ENCODE measurements at places on chromosomes 7 and 10.

DNA sequence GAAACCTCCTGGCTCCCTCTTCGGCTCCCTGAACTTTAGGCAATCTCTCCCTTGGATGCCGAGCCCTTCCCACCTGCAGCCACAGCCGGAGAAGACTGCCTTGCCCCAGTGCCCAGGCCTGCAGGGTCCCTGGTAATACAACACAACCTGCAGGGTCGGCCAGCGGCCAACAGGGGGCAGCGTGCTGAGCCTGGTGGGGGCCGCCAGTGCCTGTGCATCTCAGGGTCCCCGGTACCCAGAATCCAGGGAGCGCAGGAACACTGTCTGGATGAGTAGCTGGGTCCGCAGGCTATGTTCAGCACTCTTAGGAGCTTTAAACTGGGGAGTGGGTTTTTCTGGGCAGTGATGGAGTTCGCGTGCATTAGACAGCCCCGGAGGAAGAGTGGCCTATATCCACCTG lies 17.5 kb upstream of the C10orf71 start:
- DNase-seq, result no peak

DNA sequence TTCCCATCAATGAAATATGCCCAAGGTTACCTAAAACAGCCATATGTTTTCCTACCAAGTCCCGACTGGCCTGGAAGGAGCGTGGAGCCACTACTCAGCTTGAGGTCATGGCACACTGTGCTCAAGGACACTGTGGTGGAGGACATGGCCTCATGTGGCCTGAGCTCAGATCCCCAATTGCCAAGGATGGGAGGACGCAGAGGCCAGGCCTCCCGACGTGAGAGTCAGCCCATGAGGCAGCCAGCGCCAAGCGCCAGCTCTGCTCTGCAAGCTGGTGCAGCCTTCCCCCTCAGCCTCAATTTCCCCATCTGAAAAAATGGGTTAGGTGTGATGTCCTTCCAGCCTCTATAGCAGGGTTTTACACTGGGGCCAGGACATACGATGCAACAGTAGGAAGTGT lies 302.6 kb downstream of the CALN1 start:
- DNase-seq, result no peak

DNA sequence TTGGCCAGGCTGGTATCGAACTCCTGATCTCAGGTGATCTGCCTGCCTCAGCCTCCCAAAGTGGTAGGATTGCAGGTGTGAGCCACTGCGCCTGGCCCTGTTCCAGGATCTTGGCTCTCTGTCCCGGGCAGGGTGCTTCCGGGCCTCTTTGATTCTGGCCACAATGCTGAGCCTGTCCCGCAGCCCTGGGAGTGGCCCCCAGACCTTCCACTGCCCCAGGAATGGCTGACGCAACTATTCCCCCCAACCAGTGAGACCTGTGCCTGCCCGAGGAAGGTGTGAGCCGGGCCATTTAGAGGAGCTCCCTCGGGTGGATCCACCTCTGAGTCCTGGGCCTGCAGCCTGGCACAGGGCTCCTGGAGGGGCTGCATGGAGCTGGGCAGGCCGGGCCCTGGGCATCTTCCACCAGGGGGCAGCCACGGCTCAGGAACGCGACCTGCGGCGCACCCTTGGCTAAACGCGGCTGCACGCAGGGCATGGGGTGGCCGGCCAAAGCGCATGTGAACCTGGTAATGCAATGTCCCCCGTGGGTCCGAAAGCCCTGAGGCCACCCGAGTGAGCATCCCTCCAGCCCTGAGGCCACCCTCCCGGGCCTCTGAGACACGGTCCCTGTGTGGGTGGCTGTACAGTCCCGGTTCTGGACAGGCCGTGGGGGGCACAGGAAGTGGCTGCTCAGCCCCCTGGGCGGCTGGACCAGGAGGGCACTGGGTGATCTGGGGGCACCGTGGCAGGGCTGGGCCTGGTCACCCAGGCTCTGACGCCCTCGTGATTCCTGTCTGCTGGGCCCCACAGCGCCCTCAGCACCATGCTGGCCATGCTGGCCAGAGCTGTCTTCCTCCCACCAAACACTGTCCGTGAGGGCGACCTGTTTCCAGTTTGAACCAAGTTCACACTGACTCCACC lies 24.8 kb downstream of the GRIFIN start:
- no peak for DNase-seq

DNA sequence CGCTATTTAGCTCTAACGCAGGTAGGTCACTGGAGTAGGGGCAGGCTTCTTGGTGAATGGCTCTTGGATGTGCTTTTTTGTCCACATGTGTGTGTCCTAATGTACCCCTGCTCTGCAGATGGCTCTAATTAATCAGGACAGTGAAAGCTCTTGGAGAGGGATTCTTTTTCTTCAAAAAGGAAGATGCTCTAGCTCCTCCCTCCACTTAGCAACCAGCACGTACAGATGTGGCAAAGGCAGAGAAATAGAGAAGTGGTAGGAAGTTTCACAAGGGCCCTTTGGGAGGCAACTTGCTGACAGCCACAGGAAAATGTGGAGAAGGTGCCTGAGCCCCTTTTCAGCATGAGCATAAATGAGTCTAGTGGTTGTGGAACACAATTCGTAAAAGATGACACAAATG lies 221.7 kb downstream of the PLXNA4 start:
- DNase-seq, result no peak

DNA sequence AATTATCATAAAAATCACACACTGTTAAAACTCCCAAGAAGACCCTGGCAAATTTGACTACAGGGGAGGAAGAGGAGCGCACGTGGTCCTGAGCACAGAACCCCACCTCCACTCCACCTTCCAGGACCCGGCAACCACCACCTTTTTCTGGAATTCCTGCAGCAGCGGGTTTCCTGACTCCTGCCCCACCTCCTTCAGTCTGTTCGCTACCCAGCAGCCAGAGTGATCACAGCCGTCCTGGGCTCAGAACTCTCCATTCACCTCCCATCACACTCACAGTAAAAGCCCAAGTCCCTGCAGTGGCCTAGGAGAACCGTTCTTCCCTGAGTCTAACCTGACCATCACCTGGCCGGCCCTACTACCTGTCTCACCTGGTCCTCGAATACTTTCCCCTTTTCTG lies 107.4 kb upstream of the FAM204A start:
- DNase-seq, result no peak

- no peak for DNase-seq
These were observed 38.6 kb downstream of the ELFN1 start for GRCh38 chr7:1708596-1709251.

DNA sequence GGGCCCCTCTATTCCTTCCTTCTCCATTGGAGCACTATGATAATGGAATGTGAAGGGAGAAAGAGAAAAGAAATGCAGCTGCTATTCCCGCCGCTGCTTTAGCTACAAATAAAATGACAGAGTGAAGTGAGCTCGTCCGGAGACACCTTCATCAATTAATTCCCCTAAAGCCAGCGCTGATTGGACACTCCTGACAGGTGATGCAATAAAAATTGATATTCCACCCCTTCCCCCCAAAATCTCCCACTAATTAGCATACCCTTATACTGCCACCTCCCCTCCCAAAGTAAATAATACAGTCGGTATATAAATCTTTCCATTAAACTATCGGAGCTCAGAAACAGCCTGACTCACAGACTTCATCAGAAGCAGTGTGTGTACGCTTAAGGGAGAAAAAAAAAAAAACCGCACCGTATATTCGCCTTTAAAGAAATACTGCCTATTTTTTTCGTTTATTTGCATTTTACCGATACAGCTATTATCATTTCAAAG lies 7.3 kb downstream of the SKIDA1 start:
- peak; percentile 70 for DNase-seq

- no peak for DNase-seq
These were observed 50.6 kb upstream of the DUSP5 start for GRCh38 chr10:110446954-110447608.

- peak; percentile 2 for DNase-seq
These were observed 61.0 kb downstream of the MPP7 start for GRCh38 chr10:28241741-28242399.

- no peak for DNase-seq
These were observed 13.9 kb upstream of the SH2D4B start for GRCh38 chr10:80523773-80524172.
